ENCODE measurements at places on chromosomes 7 and 10. TPM values are rescaled to one million over a fixed set of nuclear protein-coding genes. Genes with fewer than 3 reads are reported as not detected.

DNA sequence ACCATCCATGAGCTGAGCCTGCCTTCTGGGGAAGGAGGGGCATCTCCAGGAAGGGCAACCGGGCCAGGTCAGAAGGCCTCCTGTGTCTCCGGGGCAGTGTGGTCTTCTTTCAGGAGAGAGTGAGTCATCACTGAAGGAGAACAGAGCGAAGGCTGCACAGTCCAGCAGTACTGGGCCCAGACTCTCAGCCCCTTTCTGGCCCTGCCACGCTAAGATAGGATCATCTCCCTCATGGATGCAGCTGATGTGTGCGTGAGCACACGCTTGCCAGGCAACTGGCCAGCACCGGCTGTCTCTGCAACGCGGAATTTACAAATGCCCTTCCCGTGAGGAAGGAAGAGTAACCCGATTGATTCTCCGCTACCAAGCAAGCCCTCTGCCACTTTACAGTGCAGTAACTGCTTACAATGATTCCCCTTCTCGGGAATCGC is 328.2 kb downstream of the TNS3 start:
- DNase-seq = peak; percentile 23

GRCh38 chr7:98840722-98841121 is 29.1 kb downstream of the TMEM130 start:
- no peak for DNase-seq

DNA sequence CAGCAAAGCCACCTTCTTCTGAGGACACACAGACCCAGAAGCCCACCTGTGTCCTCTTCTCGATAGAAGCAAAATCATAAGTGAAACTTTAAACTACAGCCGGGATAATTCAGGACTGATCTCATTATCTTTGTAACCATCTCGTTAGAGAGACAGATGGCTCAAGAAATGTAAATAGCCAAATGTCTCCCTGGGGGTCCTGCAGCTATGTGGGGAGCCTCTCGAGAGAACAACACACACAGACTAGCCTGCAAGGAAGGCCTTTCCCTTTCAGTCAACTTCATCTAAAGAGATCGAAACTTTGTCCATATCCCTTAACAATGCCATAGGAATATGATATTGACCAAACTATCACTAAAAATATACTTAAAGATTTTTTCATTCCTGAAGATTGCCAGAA is 93.5 kb downstream of the VWC2 start:
- no peak for DNase-seq

GRCh38 chr7:99012722-99013121 is 131.2 kb downstream of the SMURF1 start:
- no peak for DNase-seq

Gene CPA2
- 0.61 TPM for polyA plus RNA-seq

Gene ATG9B
- polyA plus RNA-seq = 3.3 TPM

Measured in left renal cortex interstitium (tissue), 4 donors.